ENCODE measurements at places on chromosomes 5 and 9.

- no peak for DNase-seq
Measured at GRCh38 chr5:88671106-88671504, 211.9 kb downstream of the MEF2C start.

DNA sequence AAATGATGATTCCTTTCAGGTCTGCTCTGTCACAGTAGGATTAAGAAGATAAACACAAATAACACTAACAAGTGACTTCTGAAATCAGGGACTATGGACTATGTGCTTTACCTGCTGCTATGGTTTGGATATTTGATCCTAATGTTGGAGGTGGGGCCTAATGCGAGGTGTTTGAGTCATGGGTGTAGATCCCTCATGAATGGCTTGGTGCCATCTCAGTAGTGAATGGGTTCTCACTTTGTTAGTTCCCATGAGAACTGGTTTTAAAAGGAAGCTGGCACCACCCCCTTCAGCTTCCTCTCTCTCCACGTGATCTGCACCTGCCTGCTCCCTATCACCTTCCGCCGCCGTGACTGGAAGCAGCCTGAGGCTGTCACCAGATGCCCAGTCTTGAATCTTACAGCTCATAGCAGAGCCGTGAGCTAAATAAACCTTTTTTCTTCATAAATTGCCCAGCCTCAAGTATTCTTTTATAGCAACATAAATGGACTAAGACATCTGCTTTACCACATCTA, 3.3 kb downstream of the PPIC start:
- DNase-seq: no peak

GRCh38 chr5:59439303-59439702, 454.2 kb downstream of the PDE4D start:
- no peak for DNase-seq

DNA sequence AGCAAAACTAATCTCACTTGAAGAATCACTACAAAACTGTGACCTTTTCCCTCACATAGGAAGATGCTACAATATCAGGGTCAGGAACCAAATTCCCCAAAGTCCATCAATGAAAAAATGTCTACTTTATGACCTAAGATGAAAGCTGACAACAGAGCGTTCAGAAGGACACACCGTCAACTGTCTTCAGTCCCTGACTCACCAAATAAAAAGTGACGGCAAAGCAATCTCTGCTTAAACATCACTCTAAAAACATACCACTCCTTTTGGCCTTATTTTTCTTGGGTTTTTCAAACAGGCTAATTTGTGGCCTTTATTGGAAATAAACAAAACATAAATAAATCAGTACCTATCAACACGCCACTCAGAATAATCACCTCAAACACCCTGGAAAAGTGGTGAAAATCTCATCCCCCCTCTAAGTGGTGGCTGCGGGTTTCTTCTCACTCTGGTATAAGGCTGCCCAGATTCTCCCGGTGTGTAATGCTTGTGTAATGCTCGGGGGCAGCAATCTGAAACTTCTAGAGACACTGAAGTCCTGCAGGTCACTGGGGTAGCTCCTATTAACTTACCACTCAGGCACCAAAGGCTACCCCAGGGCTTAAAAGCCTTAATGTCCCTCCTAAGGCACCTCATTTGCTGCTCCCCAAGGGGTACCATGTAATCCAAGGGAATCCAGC, 29.5 kb downstream of the SEMA4D start:
- DNase-seq: no peak

- DNase-seq: no peak
Measured at GRCh38 chr9:104386425-104387069, 117.5 kb upstream of the OR13F1 start.

GRCh38 chr5:21254161-21254560, 1266.2 kb upstream of the CDH18 start:
- DNase-seq: no peak

DNA sequence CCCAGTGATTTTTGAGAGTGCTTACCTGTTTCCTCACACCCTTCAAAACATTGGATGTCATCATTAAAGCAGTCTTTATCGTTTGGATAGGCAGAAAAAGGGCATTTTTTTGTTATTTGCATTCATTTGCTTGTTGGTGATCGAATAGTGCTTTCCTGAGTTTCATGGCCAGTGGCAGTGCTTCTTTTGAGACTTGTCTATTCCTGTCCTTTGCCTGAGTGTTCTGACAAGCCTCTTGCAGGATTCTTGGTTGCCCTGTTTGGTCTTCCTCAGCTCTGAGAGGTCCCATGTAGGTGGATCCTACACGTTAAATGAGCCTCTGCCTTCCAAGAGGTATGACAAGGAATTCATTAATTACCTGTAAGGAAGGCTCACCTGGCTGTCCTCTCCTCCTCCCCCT, 52.8 kb downstream of the DAB2IP start:
- no peak for DNase-seq

DNA sequence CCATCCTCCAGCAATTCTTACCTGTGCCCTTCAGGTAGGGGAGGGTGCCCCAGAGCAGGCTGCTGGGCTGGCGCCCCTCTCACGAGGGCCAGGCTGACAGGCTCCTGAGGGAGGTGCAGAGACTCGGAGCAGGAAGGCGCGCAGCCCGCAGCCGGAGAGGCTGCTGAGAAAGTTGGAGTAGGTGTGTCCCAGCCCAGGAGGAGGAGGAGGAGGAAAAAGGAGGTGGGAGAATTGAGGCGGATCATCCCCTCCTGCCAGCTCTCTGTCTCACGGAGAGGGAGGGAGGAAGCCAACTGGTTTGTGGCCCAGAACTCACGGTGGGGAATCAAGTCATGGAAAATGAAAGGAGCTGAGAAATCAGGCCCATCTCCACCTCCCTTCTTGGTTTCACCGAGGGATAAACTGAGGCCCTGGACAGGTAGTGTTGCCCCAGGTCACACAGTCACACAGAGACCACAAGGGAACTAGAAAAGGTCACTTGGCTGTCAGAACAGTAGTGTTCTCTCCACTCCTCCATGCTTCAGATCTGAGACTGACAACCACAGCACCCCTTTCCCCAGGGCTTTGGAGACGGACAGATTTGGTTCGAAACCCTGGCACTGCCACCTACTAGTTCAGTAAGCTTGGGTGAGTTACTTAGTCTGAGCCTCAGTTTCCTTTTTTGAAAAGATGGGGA, at the start of gene FAT2:
Gene FAT2 (minus strand): TSS at position 188 of the 676 bp plus-strand sequence. CDS start 22,400 bp downstream, outside the sequence.
- DNase-seq: no peak

DNA sequence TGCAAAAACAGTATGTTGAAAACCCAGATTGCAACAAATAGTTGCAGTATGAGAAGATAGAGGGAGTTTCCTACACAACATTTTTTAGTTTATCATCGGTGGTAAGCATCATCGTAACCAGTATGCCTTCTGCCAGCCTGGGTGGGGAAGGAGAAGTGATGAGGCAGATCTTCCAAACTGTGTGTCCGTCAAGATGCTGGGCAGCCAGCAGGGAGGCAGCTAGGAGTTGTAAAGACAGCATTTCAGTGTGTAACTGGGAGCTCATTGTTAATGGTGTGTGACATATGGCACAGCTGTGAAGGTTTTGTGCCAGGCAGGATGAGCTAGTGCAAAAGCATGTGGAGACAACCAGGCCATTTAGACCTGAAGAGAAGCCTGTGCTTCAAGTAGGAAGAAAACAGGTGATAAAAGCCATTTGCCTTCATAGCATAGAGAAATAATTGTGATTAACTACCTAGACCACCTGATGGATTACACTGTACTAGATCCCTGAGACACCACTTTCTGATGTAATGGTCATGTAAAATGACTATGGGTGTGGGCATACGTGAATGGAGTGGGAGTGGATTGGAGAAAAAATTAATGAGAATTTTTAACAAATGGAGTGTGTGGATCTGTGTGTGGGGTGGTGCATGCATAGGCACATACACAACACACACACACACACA, 347.0 kb upstream of the ADAMTSL1 start:
- DNase-seq: no peak

- no peak for DNase-seq
Measured at GRCh38 chr9:91994422-91994821, 44.4 kb upstream of the ROR2 start.

GRCh38 chr9:80061096-80061495, 489.3 kb downstream of the TLE4 start:
- DNase-seq: no peak

GRCh38 chr9:69674112-69674685, 2.0 kb upstream of the APBA1 start:
- DNase-seq: no peak

- no peak for DNase-seq
Measured at GRCh38 chr9:32954642-32955041, 46.8 kb downstream of the APTX start.

- DNase-seq: no peak
Measured at GRCh38 chr9:127159325-127159801, 36.9 kb upstream of the ANGPTL2 start.

GRCh38 chr5:14281746-14282181, 138.6 kb downstream of the TRIO start:
- DNase-seq: no peak

DNA sequence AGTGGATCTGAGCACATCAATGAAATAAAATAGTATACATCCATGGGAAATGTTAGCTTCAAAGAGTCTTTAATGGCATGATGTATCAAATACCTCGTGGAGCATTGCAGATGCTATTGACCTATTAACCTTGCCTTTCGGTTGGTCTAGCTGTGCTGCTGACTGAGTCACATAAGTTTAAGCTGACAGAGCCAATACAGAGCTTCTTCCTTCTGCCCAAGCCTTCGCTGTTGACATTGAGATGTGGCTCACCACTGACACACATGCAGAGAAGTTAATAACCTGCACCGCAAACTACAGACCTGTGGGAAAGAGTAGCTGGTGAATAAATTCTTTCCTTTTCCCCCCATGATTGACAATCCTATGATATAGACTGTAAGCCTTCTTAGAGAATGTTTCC, 78.2 kb downstream of the LURAP1L start:
- no peak for DNase-seq

GRCh38 chr5:147863454-147864158, 14.9 kb upstream of the SCGB3A2 start:
- no peak for DNase-seq

DNA sequence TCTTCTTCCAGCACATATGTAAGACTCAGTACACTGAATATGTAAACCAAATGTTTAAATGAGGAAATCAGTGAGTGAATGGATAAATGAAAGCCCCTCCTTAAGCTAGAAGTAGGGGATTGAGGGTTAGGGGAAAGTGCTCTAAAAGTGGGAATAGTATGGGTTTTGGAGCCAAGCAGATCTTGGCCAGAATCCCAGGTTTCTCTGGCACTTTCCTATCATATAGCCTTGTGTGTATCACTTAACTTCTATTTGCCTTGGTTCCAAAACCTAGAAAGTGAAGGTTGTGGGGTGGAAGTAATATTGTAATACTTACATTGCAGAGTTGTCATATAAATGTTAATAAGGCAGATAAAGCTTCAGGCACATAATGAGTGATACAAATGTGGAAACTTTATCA, 45.0 kb upstream of the SV2C start:
- no peak for DNase-seq

GRCh38 chr5:98065261-98065909, 708.1 kb upstream of the RGMB start:
- DNase-seq: no peak
